Fibroblast of pulmonary artery (primary cell): ENCODE measurements at places on chromosomes 12 and 14.

GRCh38 chr14:84420221-84420620, 1109.7 kb upstream of the FLRT2 start:
- peak; percentile 47 for DNase-seq

DNA sequence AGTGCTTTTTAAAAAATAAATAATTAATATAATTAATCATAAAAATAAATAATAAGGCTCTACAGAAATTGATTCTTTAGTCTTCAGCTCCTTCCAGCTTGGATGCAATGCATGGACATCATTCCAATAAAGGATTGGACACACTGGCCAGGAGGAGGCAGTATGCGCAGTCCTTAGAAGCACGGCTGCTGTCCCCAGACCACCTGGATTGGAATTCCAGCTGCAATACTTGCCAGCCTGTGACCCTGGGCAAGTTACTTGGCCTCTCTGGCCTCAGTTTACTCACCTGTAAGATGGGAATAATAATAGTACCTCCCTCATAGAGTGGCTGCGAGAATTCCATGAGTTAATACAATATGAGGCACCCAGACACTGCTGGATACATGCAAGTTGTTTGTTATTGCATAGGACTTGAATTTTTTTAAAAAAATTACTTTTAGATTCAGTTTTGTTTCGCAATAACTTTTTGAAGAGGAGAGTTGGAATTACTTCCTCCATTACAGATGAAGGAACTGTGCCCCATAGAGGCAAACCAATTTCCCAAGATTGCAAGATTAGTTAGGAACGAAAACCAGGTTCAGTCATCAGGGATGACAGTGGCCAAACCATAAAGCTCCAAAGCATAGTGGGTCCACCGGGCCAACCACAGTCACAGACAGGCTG, 12.2 kb downstream of the RPH3A start:
- DNase-seq = no peak

DNA sequence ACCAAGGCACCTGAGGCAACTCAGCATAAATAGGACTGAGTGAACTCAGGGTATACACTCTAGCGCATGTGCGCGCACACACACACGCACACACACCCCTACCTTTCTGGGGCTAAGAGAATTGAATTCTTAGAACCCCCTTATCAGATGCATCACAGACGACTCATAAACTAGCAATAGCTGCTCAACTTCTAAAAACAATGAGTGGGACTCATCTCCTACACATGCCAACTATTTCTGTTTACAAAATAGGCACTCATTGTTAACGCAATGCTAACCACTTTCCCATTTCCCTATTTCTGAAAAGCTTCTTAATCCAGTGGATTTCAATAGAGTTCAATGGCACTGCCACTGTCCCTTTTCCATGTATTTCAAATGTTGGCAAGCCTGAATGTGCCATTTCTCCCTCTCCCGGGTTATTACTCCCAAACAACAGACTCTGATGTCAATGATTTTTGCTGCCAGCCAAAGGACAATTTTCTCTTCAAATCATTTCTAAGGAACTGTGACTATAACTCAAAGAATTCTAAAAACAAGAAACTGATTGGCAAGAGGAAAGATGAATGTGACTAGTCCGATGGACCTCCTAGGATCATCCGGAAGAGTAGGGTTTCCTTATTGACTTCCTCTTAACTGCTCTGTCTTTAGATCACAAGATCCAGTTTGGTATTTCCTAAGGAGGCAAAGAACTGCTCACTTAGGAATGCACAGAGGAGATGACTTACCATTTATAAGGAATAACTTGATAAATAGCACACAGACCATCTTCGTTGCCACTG, 48.8 kb downstream of the SLC38A1 start:
- peak; percentile 95 for DNase-seq

- DNase-seq = no peak
Observed at GRCh38 chr12:1826867-1827705, 6.7 kb downstream of the LRTM2 start.

GRCh38 chr12:79255288-79255687, 390.7 kb downstream of the SYT1 start:
- DNase-seq = no peak

- no peak for DNase-seq
Observed at GRCh38 chr12:780750-781379, 28.5 kb downstream of the WNK1 start.

GRCh38 chr12:113609692-113610469, 138.2 kb upstream of the LHX5 start:
- no peak for DNase-seq

DNA sequence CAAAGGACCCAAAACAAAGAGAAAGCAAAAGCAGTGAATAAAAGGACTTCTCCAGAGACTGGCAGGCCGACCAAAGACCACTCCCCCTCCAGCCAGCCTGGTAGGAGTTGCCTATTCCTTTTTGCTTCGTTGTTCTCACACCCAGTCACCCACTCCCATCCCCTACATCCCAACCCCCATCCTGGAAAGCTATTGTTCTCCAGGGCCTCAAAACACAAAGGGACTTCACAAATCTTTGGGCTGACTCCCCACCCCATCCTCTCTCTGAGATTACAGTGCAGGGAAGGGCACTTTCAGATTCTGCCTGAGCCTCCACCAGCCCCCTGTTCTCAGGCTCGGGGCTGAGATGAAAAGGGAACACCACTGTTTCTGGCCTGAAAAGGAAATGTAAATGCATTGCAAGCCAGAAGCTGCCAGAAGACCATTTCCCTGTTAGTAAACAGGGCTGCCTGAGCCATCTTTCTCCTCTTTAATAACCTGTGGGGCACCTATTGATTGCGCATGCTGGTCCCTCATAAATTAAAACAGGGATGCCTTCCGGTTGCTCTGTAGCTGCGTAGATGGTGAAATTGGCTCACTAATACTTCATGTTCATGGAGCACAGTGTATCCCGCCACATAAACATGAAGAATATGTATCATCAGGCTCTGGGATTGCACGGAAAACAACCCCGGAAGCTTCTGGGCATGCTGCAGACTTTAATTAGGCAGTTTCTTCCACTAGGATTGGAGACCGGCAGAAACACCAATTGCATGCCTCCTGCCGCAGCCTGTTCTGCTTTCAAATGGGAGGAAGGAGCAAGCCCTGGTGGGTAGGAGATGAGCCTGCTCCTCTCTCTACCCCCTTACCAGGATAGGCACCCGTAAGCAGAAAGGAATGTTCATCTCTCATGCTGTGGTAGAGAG, 130.3 kb upstream of the FUT8 start:
- DNase-seq = peak; percentile 74

DNA sequence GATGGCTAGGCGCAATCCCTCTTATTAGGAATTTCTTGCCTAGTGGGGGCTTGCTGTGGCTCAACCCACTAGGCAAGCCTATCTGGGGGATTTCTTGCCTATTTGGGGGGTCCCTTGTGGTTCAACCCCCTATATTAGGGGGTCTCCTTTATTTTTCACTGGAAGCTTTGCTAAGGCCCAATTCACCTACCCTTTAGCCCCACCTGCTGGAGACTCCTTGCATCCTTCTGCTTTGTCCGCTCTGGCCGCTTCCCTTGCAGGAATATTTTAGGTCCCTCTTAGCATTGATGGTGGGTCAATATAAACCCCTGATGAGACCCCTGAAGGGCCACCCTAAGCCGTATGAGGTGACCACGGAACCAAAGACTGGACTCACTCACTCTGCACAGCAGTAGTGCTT, 1552.1 kb downstream of the AACS start:
- DNase-seq = peak; percentile 19

GRCh38 chr12:74957634-74958033, 252.0 kb downstream of the KCNC2 start:
- no peak for DNase-seq

DNA sequence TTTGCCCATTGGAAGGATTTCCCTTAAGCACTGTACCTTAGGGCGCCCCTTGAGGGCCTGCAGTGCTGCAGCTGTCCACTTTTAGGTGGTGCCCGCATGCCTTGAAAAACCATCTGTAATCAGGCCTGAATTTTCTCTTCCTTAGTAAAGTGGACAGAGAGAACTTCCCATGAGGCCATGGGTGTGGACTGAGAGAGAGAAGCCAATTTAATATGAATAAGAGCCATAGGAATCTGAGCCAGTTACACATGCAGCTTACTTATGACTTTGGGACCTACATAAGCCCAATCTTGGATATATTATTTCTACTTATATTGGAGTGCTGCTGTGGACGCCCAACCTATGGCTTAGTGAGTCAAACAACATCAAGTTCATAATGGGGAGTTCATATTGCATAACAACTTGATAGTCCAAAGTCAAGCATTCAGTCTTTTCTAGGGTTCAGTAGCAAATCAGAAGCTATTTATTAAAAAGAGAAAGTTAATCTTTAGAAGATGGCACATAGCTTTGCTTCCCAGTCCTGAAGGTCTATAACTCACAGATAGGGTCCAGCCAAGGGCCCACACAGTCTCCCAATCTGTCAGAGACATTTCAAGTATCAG, 11.1 kb upstream of the ETV6 start:
- no peak for DNase-seq

GRCh38 chr12:55637467-55637866, 775 bp downstream of the OR10P1 start:
- DNase-seq = no peak

GRCh38 chr12:103877934-103878510, 37.0 kb upstream of the NT5DC3 start:
- peak; percentile 81 for DNase-seq

GRCh38 chr12:65656891-65657351, 167.4 kb upstream of the HMGA2 start:
- peak; percentile 90 for DNase-seq

- no peak for DNase-seq
Observed at GRCh38 chr14:89588840-89589296, 171.8 kb upstream of the FOXN3 start.

DNA sequence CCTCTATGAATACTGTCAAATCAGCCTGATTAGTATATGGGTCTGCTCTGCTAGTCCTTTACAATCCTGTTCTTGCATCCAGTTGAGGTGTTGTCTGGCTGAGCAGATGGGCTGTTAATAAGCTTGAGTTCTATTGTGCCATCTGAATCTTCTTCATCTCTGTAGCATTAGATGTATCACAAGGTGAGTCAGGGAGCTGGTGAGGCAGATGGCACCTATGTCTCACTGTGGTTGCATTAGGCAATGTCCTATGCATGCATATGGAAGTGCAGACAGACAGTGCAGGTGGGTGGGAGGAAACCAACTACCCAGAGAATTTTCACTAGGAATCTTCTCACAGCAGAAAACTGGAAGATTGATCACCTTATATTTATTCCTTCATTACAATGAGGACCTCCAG, 165.7 kb upstream of the STXBP6 start:
- no peak for DNase-seq

DNA sequence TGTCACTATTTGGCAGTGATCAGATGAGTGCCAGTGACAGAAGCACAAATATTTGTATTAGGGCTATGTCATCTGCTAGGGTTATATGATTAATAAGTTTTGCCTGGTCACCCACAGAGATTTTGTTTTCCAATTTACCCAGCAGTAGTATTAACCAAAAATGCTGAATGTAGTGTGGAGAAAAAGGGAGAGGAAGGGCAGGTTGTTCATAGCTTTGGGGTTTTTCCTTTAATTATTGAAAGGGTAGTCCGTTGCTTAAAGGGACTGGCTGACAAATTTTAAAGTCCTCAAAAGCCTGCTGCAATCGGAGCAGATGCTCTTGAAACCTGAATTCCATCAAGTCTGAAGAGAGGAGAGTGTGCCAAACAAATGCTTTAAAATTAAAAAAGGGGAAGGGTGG, 237.9 kb upstream of the CCDC196 start:
- no peak for DNase-seq

GRCh38 chr14:74049876-74050495, 30.8 kb downstream of the BBOF1 start:
- DNase-seq = no peak

GRCh38 chr14:67332468-67332867, 27.1 kb downstream of the ATP6V1D start:
- no peak for DNase-seq

GRCh38 chr14:39434401-39434800, 2.2 kb upstream of the FBXO33 start:
- peak; percentile 36 for DNase-seq

GRCh38 chr14:33165144-33165925, 226.7 kb downstream of the NPAS3 start:
- DNase-seq = peak; percentile 4

DNA sequence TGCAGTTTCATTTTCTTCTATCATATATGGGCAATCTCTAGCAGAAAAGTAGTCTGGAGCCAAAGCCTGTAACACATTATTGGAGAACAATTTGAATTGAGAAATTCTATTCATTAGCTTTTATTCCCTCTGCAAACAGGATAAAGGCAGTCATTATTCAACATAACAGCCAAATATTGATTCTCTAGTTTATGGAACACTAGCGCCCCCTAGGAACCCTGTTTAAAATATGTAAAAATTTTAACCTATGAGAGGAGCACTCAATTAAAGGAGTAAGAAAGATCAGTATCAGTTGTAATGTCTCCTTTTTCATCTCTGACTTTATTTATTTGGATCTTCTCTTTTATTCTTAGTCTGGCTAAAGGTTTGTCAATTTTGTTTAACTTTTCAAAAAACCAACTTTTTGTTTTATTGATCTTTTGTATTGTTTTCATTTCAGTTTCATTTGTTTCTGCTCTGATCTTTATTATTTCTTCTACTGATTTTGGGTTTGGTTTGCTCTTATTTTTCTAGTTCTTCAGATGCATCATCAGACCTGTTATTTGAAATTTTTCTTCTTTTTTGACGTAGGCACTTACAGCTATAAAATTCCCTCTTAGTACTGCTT, 4.8 kb upstream of the LMNTD1 start:
- peak; percentile 62 for DNase-seq

GRCh38 chr14:59342516-59343484, 122.4 kb downstream of the GPR135 start:
- peak; percentile 57 for DNase-seq

GRCh38 chr12:20601668-20602280, 93.4 kb upstream of the SLCO1C1 start:
- peak; percentile 80 for DNase-seq

GRCh38 chr14:88786715-88787114, 6.0 kb downstream of the EML5 start:
- DNase-seq = no peak

- no peak for DNase-seq
Observed at GRCh38 chr12:44673811-44674210, 202.3 kb downstream of the NELL2 start.

DNA sequence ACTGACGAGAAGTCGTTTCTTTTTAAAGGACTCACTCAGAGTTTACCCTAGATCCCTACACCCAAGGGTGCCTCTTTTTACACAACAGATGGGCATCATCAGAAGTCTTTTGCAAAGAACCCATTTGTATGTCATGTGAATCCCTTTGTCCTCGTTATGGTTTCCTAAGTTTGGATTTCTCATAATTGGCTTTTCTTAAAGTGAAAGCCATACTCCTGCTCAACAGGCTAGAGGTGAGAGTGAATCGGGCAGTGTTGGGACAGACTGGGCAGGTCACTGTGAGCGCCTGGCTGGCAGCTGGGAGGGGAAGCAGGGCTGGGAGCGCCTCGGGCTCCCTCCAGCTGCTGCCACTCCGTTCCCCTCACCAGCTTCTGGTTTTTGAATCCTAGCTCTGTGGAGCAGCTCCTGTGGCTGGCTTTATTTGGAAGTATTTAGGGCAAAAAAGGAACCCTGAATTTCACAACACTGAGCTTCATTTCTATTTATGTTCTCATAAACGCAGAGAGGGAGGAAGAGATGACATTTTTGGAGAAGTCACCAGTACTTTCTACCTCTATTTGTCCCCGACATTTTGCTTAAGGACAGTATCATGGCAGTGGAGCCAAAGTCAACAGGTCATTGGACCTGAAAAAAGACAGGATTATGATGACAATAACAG, 63.8 kb upstream of the ACTN1 start:
- peak; percentile 34 for DNase-seq

GRCh38 chr12:92206596-92206995, 61.0 kb upstream of the BTG1 start:
- peak; percentile 6 for DNase-seq
